ENCODE measurements at places on chromosomes 3 and 15.

DNA sequence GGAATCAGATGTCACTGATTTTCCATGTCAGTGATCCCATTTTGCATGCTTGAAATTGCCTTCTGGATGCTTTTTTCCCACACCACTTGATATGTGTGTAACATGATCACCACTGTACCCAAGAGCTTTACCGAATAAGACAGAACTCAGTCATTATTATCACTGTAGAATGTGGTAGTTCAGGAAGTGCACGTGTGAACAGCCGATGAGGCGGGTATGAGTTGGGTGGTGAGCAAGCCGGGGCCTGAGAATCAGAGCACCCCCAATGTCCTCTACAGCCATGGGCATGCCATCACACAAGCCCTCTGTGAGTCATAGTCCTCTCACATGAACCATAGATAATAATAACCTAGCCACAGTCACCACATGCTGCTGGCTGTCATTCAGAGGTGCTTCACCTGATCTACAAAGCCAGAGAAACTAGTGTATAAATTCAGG is 470.8 kb downstream of the SOX2 start:
- DNase-seq: no peak

- no peak for DNase-seq
These were observed 129.0 kb upstream of the PRICKLE2 start for GRCh38 chr3:64354221-64354620.

GRCh38 chr3:129689036-129689435 is 82.6 kb upstream of the PLXND1 start:
- no peak for DNase-seq

DNA sequence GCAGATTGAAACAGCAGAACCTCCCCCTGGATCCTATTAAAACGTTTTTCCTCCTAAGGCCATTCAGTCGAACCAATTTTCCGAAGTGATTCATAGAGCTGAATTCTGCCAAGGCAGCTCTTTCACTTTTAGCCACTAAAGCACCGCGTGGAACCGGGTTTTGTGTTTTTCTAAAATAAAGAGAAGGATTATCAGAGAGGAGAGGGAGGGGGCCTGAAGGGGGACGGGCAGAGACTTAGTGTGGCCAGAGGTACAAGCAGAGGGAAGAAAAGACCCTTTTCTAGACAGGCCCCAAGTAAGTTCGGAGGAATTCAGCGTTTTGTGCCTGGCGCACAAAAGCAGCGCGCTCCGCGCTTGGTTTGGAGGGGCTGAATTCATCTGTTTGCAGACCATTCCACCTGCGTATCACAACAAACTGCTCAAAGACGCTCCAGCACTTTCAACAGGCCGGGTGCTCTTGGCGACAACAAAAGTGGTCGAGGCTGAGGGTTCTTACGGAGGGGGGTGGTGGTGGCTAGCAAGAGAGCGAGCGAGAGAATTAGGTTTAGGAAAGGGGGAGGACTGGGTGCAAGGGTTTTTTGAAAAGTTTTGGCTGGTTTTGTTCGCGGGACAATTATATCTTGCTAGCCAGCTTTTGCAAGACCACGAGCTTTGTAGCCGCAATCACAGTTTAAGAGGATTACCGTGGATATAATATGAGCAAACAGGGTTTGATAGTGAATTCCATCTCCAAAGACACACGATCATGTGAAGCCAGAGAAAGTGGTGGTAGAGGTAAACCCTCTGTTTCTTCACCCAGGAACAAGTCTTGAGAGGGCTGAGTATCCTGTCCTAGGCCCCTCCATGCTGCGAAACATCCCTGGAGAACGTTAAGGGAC is 1.2 kb upstream of the FEZF2 start:
- no peak for DNase-seq

Data from smooth muscle cell of the brain vasculature (primary cell).